Activated T-helper 17 cell treated with anti-CD3 and anti-CD28 coated beads, Interleukin-2, amount 50 U/mL, for 72 hours (primary cell): ENCODE measurements at places on chromosomes 1 and 21. TPM values are rescaled to one million over a fixed set of nuclear protein-coding genes. Genes with fewer than 3 reads are reported as not detected.
A peak's percentile ranks its signal among the peaks of the same experiment; 100 is the strongest.

The LDLRAD2 gene
- total RNA-seq: not detected

DNA sequence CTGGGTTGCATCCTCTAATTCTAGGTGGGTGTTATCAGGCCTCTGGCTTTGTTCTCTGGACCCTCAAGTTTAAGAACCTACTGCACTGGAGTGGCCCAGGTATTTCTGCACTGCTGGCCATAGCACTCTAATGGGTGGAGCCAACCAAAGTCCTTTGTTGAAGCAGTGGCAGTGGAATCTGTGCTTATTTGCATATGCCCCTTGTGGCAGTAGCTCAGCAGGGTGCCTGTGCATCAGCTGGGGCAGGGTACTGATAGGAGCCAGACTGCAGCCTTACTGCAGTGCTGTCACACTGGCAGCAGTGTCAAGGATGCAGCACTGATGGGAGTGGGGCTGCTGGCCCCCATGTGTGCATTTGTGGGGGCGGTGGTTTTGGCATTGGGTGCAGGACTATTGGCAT lies 660.6 kb downstream of the LRRIQ3 start:
- H3K27ac ChIP-seq: no peak overlapping the region
- no peaks in the 10 kb centered on the region for H3K36me3 ChIP-seq
- H3K27me3 ChIP-seq: no peaks in the 10 kb centered on the region
- H3K4me1 ChIP-seq: no peaks in the 10 kb centered on the region

The CHI3L2 gene
- total RNA-seq: 2.7 TPM

DNA sequence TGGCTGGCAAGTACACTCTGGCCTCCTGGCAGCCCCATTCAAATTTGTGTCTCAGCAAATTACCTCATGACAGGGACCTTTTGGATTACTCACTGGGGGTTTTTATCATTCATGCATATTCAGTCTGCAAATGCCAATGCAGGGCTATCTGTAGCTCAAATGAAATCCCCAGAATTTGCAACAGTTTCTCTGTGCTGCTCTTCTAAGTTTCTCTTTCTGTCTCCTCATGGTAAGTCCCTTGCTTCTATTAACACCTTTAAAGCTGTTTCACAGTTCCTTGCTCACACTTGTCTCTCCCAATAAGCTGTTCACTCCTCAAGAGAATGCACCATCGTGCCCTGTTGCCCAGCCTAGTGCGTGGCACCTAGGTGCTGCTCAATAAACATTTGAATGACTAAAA lies 3.3 kb upstream of the FAM78B start:
- H3K4me3 ChIP-seq: no peak overlapping the region
- peaks cover 10% of the 10 kb centered on the region for H3K27me3 ChIP-seq
- ATAC-seq: peak; percentile 67
- no peaks in the 10 kb centered on the region for H3K4me1 ChIP-seq
- no peaks in the 10 kb centered on the region for H3K36me3 ChIP-seq

GRCh38 chr1:234896477-234897389 lies 231.9 kb downstream of the TOMM20 start:
- H3K4me3 ChIP-seq: no peak overlapping the region
- H3K27ac ChIP-seq: peak overlapping the region; percentile 8
- H3K36me3 ChIP-seq: no peaks in the 10 kb centered on the region
- peaks cover 8% of the 10 kb centered on the region for H3K4me1 ChIP-seq

GRCh38 chr21:25845729-25846256 lies 111.0 kb downstream of the GABPA start:
- peaks cover 13% of the 10 kb centered on the region for H3K27me3 ChIP-seq
- no peak overlapping the region for H3K4me3 ChIP-seq
- H3K36me3 ChIP-seq: no peaks in the 10 kb centered on the region
- peak; percentile 89 for ATAC-seq

The NBPF6 gene
- total RNA-seq: not detected

- H3K4me1 ChIP-seq: no peaks in the 10 kb centered on the region
- no peak for ATAC-seq
- no peak overlapping the region for H3K4me3 ChIP-seq
- no peaks in the 10 kb centered on the region for H3K27me3 ChIP-seq
- peaks cover 33% of the 10 kb centered on the region for H3K36me3 ChIP-seq
Observed at GRCh38 chr1:9770298-9770697, 53.5 kb downstream of the CLSTN1 start.

GRCh38 chr1:101216623-101217022 lies 20.2 kb upstream of the S1PR1 start:
- H3K27ac ChIP-seq: no peak overlapping the region
- no peaks in the 10 kb centered on the region for H3K27me3 ChIP-seq
- ATAC-seq: peak; percentile 55
- H3K36me3 ChIP-seq: no peaks in the 10 kb centered on the region
- peaks cover 7% of the 10 kb centered on the region for H3K4me1 ChIP-seq

DNA sequence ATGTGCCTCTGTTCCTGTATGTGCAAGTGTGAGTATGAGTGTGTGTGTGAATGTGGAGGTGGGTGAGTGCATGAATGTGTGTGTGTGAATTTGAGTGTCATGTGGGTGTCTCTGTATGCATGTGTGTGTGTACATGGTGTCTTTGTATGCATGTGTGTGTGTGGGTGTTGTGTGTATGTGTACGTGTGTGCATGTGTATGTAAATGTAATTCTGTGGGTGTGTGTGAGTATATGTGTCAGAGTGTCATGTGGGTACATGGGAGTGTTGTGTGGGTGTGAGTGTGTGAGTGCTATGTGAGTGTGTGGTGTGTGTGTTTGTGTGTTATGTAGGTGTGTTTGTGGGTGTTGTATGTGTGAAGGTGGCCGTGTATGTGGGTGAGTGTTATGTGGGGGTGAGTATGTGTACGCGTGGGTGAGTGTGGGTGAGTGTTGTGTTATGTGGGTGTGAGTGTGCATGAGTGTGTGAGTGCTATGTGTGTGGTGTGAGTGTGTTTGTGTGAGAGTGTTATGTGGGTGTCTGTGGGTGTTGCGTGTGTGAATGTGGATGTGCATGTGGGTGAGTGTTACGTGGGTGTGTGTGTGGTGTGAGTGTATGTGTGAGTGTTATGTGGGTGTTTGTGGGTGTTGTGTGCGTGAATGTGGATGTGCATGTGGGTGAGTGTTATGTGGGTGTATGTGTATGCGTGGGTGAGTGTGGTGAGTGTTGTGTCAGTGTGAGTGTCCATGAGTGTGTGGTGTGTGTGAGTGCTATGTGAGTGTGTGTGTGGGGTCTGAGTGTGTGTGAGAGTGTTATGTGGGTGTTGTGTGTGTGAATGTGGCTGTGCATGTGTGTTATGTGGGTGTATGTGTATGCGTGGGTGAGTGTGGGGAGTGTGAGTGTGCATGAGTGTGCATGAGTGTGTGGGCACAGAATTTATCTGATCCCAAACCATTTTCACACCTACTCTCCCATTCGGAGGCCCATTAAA lies 36.6 kb upstream of the NID1 start:
- H3K36me3 ChIP-seq: peaks cover 11% of the 10 kb centered on the region
- H3K4me3 ChIP-seq: no peak overlapping the region
- no peak for ATAC-seq
- peaks cover 3% of the 10 kb centered on the region for H3K27me3 ChIP-seq
- no peak overlapping the region for H3K27ac ChIP-seq

GRCh38 chr1:222665964-222666363 lies 46.3 kb downstream of the AIDA start:
- no peaks in the 10 kb centered on the region for H3K27me3 ChIP-seq
- no peak overlapping the region for H3K27ac ChIP-seq
- peaks cover 7% of the 10 kb centered on the region for H3K4me1 ChIP-seq
- peaks cover 86% of the 10 kb centered on the region for H3K36me3 ChIP-seq
- no peak overlapping the region for H3K4me3 ChIP-seq

DNA sequence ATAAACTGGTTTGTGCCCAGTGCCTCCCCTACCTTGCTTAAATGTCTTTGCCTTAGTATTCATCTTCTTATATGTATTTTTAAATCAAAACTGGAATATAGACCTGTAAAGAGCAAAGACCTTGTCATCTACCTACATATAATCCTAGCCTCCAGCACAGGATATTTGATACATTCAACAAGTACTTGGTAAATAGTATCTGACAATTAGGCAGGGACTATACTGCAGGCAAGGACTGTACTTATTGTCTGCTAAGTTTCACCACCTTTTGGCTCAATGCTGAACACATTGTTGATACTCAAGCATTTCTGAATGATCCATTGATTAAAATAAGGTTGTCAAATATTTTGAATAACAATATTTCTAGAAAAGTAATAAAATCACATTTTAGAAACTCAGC lies 96.4 kb downstream of the PKN2 start:
- H3K4me3 ChIP-seq: no peak overlapping the region
- ATAC-seq: no peak
- peaks cover 91% of the 10 kb centered on the region for H3K36me3 ChIP-seq
- no peak overlapping the region for H3K27ac ChIP-seq
- no peaks in the 10 kb centered on the region for H3K4me1 ChIP-seq

The MPZ gene
- 12.1 TPM for total RNA-seq

The DMBX1 gene
- 0.43 TPM for total RNA-seq

The PLA2G2D gene
- total RNA-seq: not detected

The CAMK1G gene
- 0.21 TPM for total RNA-seq

The MR1 gene
- total RNA-seq: 26.1 TPM

DNA sequence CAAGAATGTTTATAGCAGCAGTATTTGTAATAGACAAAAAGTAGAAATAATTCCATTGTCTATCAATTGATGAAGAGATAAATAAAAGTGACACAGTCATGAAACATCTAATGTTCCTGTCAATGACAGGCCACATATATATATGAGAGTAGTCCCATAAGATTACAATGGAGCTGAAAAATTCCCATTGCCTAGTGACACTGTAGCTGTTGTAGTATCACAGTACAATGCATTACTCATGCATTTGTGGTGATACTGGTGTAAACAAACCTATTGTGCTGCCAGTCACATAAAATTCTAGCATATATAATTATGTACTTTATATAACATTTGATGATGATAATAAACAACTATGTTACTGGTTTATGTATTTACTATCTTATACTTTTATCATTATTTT lies 141.9 kb upstream of the LYPLAL1 start:
- no peak for ATAC-seq
- no peak overlapping the region for H3K4me3 ChIP-seq
- no peaks in the 10 kb centered on the region for H3K27me3 ChIP-seq
- no peaks in the 10 kb centered on the region for H3K4me1 ChIP-seq
- no peak overlapping the region for H3K27ac ChIP-seq

The PTPRC gene
- total RNA-seq: 366 TPM

The RORC gene
- 55.2 TPM for total RNA-seq

GRCh38 chr1:157119448-157119847 lies 18.7 kb downstream of the ETV3 start:
- ATAC-seq: no peak
- no peak overlapping the region for H3K27ac ChIP-seq
- H3K27me3 ChIP-seq: no peaks in the 10 kb centered on the region
- peaks cover 22% of the 10 kb centered on the region for H3K4me1 ChIP-seq

The HPCA gene
- total RNA-seq: not detected

DNA sequence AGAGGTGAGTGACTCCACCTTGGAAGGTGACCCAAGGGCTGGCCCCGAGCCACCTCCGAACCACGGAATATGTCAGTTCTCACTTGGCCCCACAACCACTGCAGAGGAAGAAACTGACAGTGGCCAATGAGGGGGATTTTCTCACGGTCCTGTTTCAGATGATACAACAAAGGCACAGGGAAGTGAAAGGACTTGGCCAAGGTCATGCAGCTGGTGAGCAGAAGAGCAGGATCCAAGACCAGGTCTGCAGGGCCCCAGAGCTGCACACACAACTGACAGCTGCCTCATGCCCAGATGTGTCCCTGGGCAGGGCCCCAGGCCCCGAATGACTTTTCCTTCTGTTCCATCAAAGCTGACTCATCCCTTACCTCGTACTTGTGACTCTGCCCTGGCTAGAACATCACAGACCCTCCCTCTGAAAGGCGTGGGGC lies 25.8 kb upstream of the EVA1B start:
- no peak overlapping the region for H3K4me3 ChIP-seq
- no peaks in the 10 kb centered on the region for H3K27me3 ChIP-seq
- peaks cover 66% of the 10 kb centered on the region for H3K36me3 ChIP-seq
- peaks cover 18% of the 10 kb centered on the region for H3K4me1 ChIP-seq
- ATAC-seq: no peak

The ANKRD34A gene
- 4.8 TPM for total RNA-seq

GRCh38 chr1:66676613-66677298 lies 75.5 kb upstream of the DYNLT5 start:
- H3K4me1 ChIP-seq: no peaks in the 10 kb centered on the region
- ATAC-seq: no peak
- H3K27ac ChIP-seq: no peak overlapping the region
- no peaks in the 10 kb centered on the region for H3K36me3 ChIP-seq

DNA sequence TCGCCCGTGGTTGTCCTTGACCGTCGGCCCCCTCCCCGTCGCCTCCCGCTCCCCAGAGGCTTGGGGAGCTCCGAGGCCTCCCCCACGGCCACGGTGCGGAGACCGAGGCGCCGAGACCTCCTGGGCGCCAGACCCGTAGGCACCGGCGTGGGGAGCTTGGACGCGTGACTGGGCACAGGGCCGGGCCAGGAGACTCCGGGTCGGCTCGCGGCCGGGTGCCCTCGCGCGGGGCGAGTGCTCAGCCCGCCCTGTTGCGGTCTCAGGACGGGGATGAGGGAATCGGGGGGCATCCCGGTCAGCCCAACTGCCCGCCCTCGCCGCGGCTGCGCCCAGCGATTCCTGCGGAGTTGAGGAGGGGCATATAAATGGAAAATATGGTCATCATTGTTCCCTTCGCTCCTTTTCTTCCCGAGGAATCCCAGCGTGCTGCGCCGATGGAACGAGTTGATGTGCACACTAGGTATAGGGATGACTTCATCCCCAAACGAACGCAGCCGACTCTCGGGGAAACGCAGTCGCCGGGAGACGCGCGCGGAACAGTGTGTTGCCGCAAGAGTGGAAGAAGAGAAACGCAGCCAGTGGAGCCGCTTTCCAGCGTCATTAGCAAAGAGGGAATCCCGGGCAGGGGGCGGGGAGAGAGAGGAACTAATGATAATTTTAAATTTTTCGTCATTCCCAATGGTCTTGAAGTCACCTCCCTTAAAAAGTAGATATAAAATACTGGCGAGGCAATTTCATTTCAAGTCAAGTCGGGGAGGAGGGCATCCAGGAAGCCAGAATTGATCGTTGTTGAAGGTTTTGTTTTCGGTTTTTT lies 747 bp upstream of the ENAH start:
- H3K27ac ChIP-seq: no peak overlapping the region
- peak; percentile 55 for ATAC-seq
- H3K4me1 ChIP-seq: peaks cover 7% of the 10 kb centered on the region

- H3K4me1 ChIP-seq: peaks cover 46% of the 10 kb centered on the region
- peak overlapping the region; percentile 89 for H3K4me3 ChIP-seq
- H3K27ac ChIP-seq: peak overlapping the region; percentile 99
- H3K36me3 ChIP-seq: peaks cover 73% of the 10 kb centered on the region
- no peaks in the 10 kb centered on the region for H3K27me3 ChIP-seq
- peak; percentile 41 for ATAC-seq
Observed at GRCh38 chr1:159923203-159924024, 1.9 kb downstream of the TAGLN2 start.

GRCh38 chr1:232732344-232732910 lies 72.8 kb upstream of the MAP10 start:
- no peaks in the 10 kb centered on the region for H3K4me1 ChIP-seq
- ATAC-seq: no peak
- no peaks in the 10 kb centered on the region for H3K36me3 ChIP-seq
- H3K27me3 ChIP-seq: peaks cover 6% of the 10 kb centered on the region

The LENEP gene
- total RNA-seq: 0.77 TPM

The CRYAA gene
- not detected for total RNA-seq

The HRNR gene
- total RNA-seq: not detected
